ENCODE measurements at places on chromosomes 7 and 10.

DNA sequence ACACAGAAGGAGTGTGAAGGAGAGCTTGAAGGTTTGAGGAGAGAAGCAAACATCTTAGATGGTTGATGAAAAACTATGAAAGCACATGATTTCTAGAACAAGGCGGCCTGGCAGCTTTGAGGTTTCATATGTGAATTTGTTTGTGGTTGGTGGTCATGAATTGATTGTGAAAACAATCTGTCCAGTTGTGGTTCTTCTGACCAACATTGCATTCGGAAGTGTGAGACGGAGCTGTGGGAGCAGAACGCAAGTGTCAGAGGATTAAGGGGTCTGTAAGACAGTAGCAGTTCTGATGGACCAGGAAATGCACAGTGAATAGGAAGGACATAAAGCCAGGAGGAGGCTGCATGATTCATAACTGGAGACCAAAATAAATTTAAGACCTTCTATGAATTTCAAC lies 594.6 kb downstream of the NXPH1 start:
- no peak for DNase-seq

DNA sequence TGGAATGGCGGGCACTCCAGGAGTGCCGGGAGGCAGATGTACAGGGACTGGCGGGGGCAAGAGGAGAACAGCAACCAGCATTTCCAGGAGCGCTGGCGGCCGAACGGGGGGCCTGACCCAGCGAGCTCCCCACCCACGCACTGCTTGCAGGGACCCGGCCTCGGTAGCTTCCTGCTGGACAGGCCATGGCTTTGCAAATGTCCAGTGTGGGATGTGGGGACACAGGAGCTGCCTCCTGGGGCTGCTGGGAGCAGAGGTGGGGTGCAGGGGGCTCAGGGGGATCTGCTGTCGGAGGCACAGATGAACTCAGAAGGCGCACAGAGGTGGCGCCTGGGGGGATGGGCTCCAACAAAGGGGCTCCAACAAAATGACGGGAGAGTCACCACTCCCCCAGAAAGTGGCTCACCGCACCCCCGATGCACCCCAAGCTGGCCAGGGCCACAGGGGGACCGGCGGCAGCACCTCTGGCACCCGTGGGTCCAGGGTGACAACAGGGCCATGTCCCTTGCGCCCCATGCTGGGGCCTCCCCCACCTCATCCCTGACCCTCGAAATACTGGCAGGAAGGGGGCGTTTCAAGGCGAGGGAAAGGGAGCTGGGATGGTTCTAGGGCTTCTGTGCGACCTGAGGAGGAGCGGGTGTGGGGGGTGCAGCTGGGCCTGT lies 41.1 kb downstream of the AP5Z1 start:
- no peak for DNase-seq

- DNase-seq = no peak
Observed at GRCh38 chr7:126637538-126637937, 615.2 kb downstream of the GRM8 start.

GRCh38 chr7:128795129-128795528 lies 3.4 kb downstream of the CCDC136 start:
- DNase-seq = no peak

DNA sequence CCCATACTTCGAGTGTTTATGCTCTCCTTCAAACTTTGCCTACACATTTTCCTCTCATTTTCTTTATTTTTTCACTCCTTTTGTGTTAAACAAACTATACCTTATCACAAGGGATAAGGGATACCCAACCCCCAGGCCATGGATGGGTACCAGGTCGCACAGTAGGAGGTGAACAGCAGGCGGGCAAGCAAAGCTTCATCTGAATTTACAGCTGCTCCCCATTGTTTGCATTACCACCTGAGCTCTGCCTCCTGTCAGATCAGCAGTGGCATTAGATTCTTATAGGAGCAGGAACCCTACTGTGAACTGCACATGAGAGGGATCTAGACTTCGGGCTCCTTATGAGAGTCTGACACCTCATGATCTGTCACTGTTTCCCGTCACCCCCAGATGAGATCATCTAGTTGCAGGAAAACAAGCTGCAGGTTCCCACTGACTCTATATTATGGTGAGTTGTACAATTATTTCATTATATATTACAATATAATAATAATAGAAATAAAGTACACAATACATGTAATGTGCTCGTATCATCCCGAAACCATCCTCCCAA lies 28.5 kb downstream of the ZC3HC1 start:
- DNase-seq = no peak

DNA sequence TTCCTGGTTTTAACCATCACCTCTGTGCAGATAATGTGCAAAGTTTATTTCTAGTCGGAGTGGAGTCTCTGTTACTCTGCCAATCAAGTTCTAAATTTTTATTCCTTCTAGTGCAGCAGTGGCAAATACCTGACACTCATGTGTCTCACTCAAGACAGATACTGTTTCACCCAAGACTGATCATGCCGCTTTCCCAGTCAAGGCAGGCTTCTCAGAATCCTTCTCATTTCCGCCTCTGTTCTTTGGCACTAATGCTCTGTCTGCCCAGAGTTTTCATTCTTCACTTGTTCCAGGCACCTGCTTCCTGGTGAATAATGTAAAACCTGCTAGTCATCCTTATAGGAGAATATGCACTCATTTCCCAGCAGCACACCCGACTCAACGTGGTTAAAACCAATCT lies 24.7 kb downstream of the MET start:
- no peak for DNase-seq

DNA sequence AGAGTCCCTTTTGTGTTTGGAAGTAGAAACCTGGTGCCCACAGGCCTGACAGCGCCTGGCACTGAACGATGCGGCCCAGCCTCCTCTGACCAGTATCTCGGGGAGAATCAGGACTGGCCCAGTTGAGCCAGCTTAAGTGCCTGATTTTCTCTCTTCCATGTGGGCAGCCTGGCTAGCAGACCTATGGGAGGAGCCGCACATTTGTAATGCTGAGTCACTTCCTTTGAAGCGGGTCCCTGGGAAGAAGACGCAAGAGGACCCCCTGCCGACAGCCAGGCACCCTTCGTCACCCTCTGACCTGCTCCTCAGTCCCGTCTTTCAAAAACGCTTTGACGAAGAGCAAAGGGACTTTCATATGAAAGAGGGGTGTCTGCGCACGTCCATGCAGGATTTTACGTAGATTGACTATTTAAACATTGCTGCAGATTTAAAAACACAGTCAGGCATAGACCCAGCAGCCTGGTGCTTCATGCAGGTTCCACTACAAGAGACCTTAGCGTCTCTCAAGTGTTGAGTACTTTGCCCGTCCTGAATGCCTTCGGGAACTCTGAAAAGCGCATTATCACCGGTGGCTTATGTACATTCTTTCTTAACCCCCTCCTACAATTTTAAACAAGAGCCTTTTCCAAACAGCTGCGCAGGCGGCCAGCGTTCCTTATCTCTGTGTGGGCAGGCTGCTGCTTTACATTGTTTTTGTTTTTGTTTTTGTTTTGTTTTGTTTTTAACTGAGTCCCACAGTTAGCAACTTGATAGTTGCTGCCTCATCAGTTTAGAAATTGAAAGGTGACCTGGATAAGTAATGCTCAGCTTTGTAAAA lies 36.5 kb upstream of the AP5Z1 start:
- peak; percentile 91 for DNase-seq
